ENCODE measurements at places on chromosomes 4 and X.

GRCh38 chr4:173337463-173337862 is 3.3 kb upstream of the HMGB2 start:
- DNase-seq = no peak

- DNase-seq = no peak
These were observed 210.4 kb downstream of the PALLD start for GRCh38 chr4:168707205-168707604.

- no peak for DNase-seq
These were observed 348.6 kb downstream of the PTTG2 start for GRCh38 chr4:38308728-38309311.

- DNase-seq = no peak
These were observed 116.3 kb downstream of the GALNTL6 start for GRCh38 chr4:171929477-171929876.

- DNase-seq = no peak
These were observed 56.2 kb upstream of the ADRA2C start for GRCh38 chr4:3709846-3710441.

- no peak for DNase-seq
These were observed 24.2 kb upstream of the CSF2RA start for GRCh38 chrX:1244164-1245076.

- DNase-seq = no peak
These were observed 9.6 kb upstream of the INTU start for GRCh38 chr4:127622921-127623796.

DNA sequence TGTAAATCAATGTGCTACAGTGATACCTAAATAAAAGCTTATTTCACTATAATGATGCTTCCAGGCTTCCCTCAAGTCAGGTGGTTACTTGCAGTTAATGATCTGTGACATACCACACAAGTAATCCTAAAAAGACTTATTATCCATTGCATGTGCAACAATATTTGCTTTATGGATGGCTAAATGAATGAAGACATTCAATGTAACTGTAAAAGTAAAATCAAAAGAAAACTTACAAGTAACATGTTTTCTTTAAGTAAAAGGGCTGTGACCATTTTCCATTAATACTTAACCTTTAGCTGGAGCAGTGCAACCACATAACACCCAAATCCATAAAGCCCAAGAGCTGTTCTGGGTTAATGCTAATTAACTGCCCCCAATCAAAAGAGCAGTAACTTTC is 42.6 kb downstream of the RAB28 start:
- no peak for DNase-seq

GRCh38 chr4:86916392-86916791 is 18.4 kb upstream of the AFF1 start:
- DNase-seq = no peak

DNA sequence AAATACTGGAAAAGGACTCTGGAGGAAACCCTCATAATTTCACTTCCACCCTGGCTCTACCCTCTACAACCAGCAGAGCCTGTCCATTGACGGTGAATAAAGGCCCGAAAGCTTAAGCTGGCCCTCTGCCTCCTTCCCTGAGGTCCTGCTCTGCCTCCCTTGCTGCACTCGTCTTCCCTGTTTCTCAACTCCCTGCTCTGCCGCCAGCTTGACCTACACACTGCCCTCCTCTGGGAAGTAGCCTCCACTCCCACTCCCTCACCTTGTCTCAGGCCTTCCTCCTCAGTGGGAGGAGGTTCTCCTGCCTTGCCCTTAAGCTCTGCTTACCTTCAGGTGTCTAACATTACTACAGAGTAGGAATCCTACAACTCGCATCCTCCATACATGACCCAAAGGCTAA is 608.6 kb upstream of the NR3C2 start:
- DNase-seq = no peak

GRCh38 chrX:40298572-40299479 is 201.1 kb upstream of the BCOR start:
- DNase-seq = no peak

DNA sequence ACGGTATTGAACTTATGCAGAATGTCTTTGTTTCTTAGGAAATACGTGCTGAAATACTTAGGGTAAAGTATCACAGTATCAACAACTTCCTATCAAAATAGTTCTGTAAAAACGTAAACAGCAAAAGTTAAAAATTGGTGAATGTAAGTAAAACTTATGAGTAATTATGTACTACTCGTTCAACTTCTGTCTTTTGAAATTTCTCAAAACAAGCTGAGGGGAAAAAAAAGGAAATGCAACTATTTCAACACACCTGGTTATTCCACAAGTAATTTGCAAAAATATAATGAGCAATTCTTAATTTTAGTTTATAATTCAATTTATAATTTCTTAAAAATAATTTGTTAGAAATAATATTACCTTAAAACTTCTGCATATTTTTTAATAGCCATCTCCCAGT is 8.3 kb downstream of the PPID start:
- DNase-seq = no peak

- DNase-seq = no peak
These were observed 20.9 kb upstream of the ING2 start for GRCh38 chr4:183483997-183484396.

GRCh38 chrX:2373615-2374014 is 127.2 kb downstream of the DHRSX start:
- no peak for DNase-seq

DNA sequence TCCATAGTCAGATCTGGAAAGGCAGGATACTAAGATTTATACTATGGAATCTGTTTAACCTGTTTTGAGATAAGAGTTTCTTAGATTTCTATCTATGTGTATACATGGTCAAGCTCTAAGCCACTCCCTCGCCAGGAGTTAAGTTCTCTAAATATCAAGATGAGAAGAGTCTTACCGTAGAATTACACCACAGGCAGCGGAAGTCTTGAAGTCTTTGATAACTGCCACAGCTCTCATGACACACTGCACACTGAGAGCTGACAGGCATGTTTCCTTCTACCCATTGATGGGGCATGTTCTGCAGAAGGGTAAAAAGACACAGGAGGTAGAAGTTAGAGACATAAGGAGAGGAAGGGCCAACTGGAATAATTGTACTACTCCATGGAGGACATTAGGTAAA is 67.7 kb downstream of the DGKK start:
- DNase-seq = no peak

- no peak for DNase-seq
These were observed 33.3 kb upstream of the VCX2 start for GRCh38 chrX:8204169-8204935.

GRCh38 chr4:183409934-183410333 is 34.5 kb upstream of the CDKN2AIP start:
- no peak for DNase-seq

- no peak for DNase-seq
These were observed 126.9 kb upstream of the GPRIN3 start for GRCh38 chr4:89434364-89434988.

GRCh38 chrX:75649829-75650228 is 127.0 kb upstream of the ZDHHC15 start:
- DNase-seq = no peak

DNA sequence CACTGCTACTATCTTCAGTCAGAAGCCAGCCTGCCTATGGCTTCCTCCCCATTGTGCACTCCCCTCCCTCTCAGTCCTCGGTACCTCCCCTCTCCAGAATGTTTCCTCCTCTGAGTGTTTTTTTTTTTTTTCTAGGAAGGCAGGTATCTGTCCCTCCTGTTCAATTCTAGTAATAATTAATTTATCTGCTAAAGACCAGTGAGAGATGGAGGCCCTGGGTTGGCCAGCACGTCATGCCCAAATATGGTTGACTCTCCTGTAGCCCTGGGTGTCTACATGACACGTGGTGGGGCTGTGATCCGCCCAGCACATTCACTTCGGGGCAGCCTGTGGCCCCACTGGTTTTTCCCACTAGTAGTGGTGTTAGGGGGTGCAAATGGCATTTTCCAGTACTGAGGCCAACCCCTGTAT is 1.8 kb downstream of the FLNA start:
- DNase-seq = no peak

- no peak for DNase-seq
These were observed 49.7 kb upstream of the GAB1 start for GRCh38 chr4:143286701-143287571.

- DNase-seq = no peak
These were observed 62.6 kb downstream of the GRXCR1 start for GRCh38 chr4:42954963-42955669.

DNA sequence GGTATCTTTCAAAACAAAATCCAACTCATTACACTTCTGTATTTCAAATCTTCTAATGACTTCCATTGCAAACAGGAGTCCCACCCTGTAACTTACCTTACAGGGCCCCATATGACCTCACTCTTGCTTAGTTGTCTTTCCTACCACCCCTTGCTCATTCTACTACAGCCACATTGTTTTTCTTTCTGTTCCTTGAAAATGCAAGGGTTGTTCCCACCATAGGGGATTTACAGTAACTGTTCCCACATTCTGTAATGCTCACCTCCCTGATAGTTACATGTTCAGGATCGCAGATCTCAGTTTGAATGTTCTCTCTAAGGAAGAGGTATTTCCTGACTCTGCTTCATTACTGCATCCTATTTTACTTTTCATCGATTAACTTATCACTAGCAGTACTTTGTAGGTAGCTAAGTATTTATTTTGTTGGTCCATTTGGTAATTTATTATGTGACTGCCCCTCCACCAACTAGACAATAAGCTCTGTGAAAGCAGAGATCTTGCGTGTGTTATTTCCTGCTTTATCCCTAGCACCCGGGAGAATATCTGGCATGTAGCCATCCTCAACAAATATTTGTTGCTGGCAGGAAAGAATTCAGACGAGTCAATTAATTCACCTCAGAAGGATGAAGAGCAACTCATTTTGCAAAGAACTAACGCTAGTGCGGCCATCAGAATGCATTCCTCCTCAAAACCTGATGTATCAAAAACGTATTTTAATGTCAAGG is 21.4 kb downstream of the MAOB start:
- no peak for DNase-seq

- no peak for DNase-seq
These were observed 52.8 kb upstream of the TAB3 start for GRCh38 chrX:30941898-30942297.

- DNase-seq = no peak
These were observed 781.0 kb upstream of the HTR2C start for GRCh38 chrX:113802837-113803236.

DNA sequence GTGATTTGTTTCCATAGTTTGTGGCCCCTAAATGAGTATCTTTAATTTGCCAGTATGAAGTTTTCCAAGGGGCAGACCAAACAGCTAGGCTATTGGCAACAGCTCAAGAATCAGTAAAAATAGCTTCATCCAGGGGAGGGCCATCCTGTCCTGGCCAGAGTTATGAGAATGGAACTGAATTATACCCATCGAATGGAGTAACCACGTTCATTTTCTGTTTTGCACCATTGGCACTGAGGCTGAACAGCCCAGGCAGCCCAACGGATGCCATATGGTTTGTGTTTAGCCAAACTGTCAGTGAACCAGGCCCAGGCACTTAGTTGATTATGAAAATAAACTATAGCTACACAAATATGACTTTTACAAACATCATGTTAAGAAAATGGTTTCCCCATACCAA is 17.7 kb upstream of the ASB5 start:
- no peak for DNase-seq

DNA sequence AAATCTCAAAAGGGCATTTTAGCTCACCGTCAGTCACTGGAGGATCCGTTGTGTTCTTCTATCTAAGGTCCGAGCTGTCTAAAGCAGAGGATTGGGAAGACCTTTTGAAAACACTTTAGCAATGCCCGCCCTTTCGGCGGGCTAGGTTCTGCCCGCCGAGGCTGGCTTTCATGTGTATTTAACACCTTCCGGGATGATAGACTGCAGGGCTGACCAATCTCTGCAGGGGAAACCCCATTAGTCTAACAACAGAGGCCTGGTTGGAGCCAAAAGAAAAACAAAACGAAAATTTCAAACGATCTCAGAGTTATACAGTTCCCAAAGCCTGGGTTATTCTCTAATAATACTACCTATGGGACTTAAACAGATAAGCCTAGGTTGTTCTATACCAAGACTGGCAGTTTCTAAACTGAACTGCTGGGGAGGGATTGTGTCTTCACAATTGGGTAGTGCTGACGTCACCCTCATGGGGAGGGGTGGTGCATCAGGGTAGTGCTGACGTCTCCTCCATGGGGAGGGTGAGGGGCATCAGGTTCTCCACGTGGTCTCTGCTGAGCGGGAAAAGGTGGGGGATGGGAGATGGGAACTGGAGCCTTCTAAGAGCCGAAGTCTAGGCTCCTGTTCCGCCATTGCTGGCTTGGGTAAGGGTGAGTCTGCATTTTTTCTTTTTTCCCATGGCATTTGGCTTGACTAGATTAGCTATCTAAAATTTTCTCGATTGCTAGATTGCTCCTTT is 14.8 kb upstream of the CUL4B start:
- no peak for DNase-seq

GRCh38 chr4:108607079-108607815 is 13.1 kb upstream of the RPL34 start:
- no peak for DNase-seq

DNA sequence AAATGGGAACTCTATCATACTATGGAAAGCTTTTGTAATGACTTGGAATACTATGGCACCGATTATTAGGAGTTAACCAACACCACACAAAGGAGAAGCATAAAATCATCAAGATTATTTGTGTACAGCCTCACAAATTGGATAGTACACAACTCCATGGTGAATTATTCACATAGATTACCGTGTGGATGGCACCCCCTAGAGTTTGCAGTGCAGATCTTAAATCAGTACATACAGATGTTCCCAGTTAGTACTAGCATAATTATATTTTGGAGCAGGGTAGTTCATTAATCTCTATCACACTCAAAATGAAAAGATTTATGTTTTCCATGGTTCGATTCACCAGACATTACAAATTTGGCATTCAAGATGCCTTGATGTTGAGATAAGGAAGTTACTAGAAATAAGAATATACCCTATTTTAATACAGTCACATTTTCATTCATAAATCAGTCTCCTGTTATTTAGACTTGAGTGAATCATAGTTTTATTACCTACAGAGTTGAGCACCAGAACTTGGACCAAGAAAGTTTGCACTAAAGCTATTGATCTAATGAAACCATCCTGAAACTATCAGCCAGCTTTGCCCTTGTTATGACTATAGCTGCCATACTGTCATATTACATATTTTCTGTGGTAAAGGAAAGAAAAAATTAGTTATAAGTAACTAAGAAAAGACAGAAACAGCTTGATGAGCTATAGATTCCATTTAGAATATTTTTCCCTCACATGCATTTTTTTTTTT is 531.8 kb downstream of the GLUD2 start:
- DNase-seq = no peak

GRCh38 chrX:39874202-39874816 is 223.4 kb downstream of the BCOR start:
- DNase-seq = peak; percentile 37

DNA sequence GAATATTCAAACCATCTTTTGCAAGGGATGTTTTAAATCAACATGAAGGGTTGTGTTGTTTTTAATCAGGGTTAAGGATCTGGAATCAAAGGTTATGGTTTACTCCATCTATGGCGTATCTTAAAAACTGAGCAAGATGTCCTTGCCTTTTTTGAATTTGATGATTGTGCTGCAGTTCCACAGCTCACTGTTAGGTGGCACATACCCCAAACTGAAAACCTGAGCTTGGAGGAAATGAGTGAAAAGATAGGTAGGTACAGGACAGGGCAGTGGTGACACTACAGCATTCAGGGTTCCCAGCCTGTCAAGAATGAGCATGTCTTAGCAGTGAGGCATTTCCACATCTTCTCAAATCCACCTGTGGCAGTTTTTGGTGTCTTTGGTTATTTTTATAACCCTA is 13.1 kb upstream of the EOLA1 start:
- DNase-seq = no peak

GRCh38 chr4:3243136-3243780 is 5.7 kb upstream of the MSANTD1 start:
- no peak for DNase-seq

- DNase-seq = no peak
These were observed 24.1 kb downstream of the NAT8L start for GRCh38 chr4:2083116-2083825.

- no peak for DNase-seq
These were observed 1080.3 kb downstream of the CCSER1 start for GRCh38 chr4:91207535-91207934.

All from stimulated activated CD4-positive, alpha-beta T cell treated with anti-CD3 and anti-CD28 coated beads, Interleukin-12 subunit alpha, Interleukin-12 subunit beta, amount 100 ng/mL, for 4 hours (primary cell).